ENCODE measurements at places on chromosomes 6 and 20.

DNA sequence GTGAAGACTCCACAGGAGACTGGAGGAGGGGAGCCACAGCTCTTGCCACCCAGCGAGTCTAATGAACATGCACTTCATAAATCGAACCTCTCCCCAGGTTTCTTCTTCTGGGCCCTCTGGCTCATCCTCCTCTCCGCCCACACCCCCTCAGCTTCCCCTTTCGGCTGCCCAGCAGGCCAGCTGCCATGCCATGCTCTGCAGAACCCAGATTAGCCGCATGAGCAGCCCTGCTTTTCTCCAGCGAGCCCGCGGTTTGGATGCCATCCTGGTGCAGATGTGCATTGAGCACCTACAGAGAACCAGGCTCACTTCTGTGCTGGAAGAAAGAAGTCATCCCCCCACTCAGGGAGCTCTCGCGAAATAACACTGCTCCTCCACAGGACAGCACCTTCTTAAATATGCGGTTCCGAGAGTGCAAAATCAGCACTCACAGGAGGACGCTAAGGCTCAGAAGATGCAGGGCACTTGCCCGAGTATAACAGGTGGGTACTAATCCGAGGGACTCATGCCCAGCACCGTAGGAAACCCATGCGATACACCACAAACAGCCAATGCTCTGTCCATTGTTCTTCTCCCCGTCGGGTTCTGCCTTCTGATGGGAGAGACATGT, 143.0 kb upstream of the THBS2 start:
- DNase-seq: no peak

DNA sequence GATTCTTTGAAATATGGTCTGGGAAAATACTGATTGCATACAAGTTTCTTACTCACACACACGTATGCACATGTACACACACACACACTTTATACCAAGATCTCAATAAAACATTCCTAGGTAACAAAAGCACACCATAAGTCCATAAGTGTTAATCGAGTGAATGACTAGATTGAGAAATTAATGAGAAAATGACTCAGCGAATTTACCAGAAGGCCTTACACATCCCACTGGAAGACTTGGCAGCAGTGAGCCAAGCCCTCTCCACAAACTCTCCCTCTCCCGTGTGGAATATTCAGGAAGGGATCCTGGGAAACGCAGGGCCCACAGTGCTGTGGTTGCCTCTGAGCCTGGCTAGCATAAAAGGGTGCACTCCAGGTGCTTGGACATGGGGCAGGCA, 227.2 kb downstream of the LY86 start:
- DNase-seq: no peak

DNA sequence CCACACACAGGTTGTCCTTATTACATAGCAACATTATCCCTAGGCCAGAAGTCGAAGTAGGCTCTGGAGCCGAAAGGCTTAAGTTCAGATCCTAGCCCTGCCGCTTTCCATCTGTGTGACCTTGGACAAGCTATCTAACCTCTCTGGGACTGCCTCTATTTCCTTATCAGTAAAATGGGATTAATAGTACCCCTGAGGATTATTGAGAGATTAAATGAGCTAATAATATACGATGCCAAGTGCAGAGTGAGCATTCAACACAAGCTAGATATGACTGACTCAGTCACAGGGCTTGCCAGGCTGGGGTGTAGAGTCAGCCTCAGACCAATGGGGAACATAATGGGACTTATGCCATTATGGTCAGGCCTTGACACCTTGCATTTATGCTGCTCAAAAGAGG, 8.9 kb upstream of the SPATA2 start:
- DNase-seq: no peak

DNA sequence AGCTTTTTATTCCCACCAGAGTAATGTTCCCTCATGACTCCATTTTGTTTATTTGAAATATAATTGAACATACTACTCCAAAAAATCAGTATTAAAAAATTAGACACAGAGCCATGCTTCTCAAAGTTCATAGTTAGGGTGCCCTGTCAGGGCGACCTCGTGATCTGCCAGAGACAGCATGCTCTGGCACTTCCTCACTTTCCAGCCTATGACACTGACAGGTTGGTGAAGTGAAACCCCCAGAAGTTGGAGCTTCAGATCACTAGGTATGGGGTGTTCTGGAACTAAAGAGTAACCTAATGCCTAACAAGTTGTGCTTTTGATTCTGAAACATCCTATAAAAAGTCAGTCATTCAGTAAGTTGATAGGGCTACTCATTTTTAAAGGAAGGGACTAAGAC, 93.0 kb downstream of the TBC1D7 start:
- no peak for DNase-seq

DNA sequence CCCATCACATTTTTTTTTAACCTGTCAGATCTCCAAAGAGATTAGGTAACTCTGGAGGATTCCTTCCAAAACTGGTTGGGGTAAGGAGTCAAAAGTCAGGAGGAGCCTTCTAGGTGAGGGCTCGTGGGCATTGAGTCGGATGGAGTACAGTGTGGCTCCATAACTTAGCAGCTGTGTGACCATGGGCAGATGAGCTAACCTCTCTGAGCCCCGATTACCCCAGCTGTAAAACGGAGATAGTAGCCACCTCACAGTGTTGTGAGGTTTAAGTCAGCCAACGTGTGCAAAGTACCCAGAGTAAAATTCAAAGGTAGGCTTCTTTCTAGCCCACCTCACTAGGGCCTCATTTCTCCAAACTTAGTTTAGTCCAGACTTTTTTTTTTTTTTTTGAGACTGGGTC, 151.5 kb downstream of the CD24 start:
- no peak for DNase-seq

DNA sequence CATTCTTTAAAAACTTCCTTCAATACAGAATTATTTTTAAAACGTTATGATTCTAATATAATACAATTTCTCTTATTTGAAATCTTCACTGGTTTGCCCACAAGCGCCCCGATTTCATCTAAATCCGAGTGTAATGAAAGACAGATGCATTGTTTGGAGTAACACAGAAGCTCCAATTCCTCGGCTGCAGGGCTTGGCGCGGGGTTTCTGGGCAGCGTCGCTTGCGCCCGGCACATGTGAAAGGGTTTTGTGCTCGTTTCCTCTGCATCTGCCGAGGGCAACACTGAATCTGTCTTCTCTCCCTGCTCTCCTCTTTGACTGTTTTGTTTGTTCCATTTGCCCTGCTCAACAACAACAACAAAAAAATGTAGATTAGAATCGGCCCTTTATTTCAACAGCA, 248.6 kb upstream of the QKI start:
- DNase-seq: no peak

GRCh38 chr20:24648481-24648880, 179.1 kb downstream of the SYNDIG1 start:
- no peak for DNase-seq

GRCh38 chr6:25883991-25884390, 9.9 kb upstream of the SLC17A3 start:
- DNase-seq: no peak

GRCh38 chr6:90393232-90393884, 96.7 kb upstream of the BACH2 start:
- no peak for DNase-seq

- no peak for DNase-seq
Measured at GRCh38 chr6:80333342-80333741, 226.9 kb downstream of the BCKDHB start.

- DNase-seq: no peak
Measured at GRCh38 chr6:42177514-42178364, 4.6 kb downstream of the GUCA1A start.

GRCh38 chr6:104548297-104548696, 311.4 kb downstream of the HACE1 start:
- no peak for DNase-seq

GRCh38 chr6:168011291-168011690, 13.8 kb downstream of the KIF25 start:
- no peak for DNase-seq

- DNase-seq: no peak
Measured at GRCh38 chr20:48354320-48354876, 473.4 kb downstream of the PREX1 start.

GRCh38 chr20:33843050-33843449, 31.9 kb downstream of the CHMP4B start:
- no peak for DNase-seq

DNA sequence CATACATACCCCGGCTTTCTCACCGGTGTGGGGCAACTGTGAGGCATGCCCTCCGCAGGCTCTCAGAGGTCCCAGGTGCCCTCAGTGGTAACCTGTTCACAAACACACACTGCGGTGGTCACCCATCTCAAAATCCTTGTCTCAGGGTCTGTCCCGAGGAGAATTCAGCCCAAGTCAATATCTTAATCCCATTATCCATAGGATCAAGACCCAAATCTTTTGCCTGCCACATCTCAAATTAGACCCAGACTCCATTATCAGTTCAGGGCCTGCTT, 140.8 kb downstream of the CDC5L start:
- no peak for DNase-seq
